ENCODE measurements at places on chromosomes 16 and 17. TPM values are rescaled to one million over a fixed set of nuclear protein-coding genes. Genes with fewer than 3 reads are reported as not detected.

The CDK5R1 gene
- total RNA-seq, result 0.62 TPM

The LAT gene
- 3.4 TPM for total RNA-seq

The NAGS gene
- 28.2 TPM for total RNA-seq

- no peak for DNase-seq
Measured at GRCh38 chr16:70437582-70438557, 1.0 kb downstream of the ST3GAL2 start.

DNA sequence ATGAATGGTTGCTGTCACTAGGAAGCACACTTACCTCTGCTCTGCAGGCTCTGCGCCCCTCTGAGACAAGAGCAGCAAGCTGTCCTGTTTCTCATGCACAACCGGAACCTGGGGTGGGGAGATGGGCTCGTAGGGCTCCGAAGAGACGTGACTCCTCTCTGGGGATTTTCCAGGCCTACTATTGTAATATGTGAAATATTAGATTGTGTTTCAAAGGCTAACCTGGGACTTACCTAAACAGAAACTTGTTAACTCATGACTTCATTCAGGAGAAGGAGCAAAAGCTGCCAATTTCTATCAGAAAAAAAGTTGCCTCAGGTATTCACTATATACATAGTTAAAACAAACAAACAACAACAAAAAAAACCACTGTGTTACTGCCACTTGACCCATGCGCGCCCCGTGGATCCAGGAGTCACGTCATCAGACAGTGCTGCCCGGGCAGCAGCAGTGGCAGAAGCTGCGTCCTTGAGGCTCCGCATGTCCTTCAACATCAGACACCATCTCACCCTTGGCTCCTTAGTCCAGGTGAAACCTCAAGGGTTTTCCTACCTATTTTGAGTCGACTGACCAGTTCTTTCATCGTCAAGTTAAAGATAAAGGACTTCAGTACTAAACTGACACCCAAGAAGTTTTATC, 49.3 kb downstream of the TTC19 start:
- no peak for DNase-seq

DNA sequence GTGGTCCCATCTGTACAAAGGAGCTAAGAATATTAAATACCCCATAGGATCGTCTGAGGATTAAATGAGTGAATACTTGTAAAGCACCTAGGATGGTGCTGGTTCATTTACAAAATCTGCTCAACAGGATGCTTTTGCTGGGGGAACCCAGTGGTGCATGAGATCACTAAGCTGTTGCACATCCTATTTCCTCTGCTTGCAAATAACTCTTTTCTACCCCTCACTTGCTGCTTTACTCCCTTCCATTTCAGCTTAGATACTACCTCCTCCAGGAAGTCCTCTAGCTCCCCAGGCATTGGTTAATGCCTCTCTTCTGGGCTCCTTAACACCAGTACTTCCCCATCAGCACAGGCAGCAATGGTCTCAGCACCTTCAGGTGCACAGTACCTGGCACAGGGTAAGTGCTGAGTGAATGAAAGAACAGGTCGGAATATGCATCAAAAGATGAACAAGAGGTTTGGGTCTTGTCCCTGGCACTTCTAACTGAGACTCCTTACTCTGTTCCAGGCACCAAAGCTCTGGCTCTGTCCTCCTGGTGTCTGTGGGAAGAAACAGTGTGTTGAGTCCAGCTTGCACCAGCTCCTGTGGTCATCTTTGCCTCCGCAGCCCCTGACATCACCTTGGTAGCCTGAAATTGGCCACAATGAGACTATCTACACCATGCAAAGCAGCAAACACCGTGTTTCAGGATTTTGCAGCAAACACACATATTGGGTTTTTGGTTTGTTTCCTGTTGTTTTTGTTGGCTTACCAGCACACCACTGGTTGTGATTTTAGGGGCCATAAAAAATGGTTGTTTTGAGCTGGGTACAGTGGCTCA, 24.1 kb upstream of the IL21R start:
- no peak for DNase-seq

- no peak for DNase-seq
Measured at GRCh38 chr16:64872101-64872500, 249.8 kb downstream of the CDH11 start.

All from right lobe of liver (tissue), 6 donors.